A172 (cell line): ENCODE measurements at places on chromosomes 2 and 18.

- DNase-seq = no peak
These were observed 293.0 kb downstream of the RDH14 start for GRCh38 chr2:18267501-18267900.

DNA sequence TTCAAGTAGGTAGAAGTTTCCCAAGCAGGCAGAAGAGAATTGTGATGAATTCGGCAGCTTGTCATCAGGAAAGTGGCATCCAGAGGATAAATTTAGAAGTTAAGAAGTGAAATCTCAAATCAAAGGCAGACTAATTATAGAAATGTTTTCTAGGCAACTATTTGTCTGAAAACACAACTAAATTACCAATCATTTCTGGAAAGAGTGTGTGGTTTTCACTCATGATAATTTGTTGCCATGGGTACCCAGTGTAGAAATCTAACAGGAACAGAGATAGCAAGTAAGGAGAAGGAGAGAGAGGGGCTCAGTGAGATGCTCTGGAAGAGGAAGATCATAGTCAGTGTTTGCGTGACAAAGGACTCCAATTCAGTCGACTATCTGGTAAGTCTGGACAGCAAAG, 208.1 kb downstream of the NCKAP5 start:
- DNase-seq = no peak

GRCh38 chr2:120502357-120502756, 156.4 kb downstream of the INHBB start:
- DNase-seq = no peak

DNA sequence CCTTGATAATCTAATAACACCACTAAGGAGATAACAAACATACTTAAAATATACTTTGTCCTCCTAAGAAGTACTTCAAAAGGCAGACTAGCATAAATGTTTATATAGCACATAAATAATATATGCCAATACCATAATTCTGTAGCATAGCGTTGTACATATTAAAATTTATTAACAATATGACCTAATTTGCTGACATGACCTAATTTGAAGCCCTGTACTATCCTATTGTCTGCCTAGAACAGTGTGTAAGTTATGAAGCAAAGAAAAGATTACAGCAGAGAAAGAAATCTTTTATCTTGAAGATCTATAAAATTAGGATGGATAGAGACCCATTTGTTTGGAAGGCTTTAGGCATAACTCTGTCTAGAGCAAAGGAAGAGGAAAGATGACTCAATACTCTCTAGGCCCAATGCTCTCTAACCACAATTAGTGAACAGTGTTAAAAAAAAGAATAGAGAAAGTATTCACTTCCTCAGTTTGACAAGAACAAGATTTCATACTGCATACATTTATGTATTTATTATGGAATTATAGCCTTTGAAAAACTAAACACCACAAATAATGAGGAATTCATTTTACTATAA, 231.3 kb downstream of the ZRANB3 start:
- no peak for DNase-seq

GRCh38 chr2:159850789-159851188, 52.8 kb upstream of the CD302 start:
- no peak for DNase-seq
